ENCODE measurements at places on chromosomes 5 and 9.

- no peak for DNase-seq
These were observed 1652.4 kb upstream of the ACO1 start for GRCh38 chr9:30732060-30732459.

DNA sequence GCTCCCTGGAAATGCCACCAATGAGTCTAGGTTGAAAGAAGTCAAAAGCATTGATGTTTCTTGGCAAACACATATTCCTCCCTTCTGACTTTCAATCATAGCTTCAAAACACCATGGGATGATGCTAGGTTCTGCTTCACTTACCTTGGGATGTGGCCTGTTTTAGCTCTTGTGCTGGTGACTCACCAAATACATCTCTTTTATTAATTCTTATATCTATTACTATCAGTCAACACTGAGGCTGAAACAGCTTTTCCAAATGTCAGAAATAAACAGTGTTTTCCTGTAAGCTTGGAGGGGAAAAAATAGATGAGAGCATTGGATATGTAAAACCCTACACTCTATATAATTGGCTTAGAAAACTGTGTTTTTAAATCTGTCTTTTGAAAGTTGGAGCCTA, 245.4 kb upstream of the NREP start:
- no peak for DNase-seq

- DNase-seq, result no peak
These were observed 419.3 kb upstream of the MEF2C start for GRCh38 chr5:89302102-89302891.

GRCh38 chr9:121815546-121816448, 164.4 kb downstream of the DAB2IP start:
- no peak for DNase-seq

GRCh38 chr5:88090506-88090905, 178.1 kb downstream of the TMEM161B start:
- DNase-seq, result no peak

DNA sequence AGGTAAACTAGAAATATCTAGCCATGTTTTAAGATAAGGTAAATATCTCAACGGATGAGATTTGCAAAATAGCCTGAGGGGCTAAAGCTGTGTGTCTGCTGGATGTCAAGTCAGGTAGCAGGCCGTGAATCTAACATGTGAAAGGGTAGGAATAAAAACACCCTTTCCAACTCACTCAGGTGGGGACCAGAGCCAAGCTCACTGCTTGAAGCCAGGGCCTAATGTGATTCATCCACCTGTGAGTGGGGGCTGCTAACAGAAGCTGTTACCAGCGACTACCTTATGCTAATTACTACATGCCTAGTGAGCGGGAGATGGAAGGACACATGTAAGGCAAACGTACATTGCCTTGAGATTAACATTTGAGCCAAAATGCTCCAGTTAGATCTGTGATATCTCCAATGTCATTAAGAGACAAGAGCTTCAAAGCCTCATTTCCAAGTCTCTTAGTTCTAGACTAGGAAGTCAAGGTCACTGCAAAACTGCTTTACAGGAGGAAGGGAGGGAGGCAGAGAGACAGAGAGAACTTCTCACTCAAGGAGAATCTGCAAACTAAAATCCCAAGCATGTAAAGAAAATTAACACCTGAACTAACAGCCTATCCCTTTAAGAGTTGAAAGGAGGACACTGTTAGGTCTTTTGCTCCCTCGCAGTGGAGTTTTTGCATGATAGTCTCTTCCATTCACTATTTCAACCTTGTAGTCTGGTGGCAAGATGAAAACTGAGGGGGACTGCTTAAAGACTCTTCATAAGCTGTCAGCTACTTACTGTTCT, 141.6 kb upstream of the RPS23 start:
- DNase-seq, result no peak

DNA sequence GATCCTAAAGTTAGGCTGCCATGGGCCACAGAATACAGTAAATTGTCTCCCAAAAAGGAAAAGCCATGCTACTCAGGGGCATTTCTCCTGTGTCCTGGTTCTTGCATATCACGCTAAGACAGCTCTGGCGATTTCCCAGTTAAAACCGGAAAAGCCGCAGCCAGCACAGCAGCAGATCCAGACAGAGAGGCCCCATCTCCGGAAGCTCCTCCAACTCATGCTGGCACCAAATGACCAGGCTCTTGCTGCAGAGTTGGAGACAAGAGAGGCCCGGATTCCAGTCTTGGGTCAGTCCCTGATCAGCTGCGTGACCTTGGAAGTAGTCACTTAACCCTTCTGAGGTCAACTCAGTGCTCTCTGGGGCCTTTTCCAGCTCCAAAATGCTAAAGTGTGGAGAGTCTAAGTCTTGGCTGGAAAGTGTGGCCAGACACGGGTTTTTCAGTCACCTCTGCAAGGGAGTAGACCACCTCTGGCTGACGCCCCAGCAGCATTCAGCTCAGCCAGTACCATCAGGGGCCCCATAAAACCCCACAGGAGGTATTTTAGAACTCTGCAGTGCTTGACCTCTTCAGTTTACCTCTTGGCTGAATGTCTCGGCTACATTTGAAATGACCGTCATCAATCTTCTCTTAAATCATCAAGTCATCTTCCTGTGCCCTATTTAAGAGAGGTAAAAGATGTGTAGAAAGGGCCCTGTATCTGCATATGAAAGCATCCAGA, 16.2 kb downstream of the GDNF start:
- no peak for DNase-seq

- no peak for DNase-seq
These were observed 36.3 kb downstream of the FAM163B start for GRCh38 chr9:133572821-133573361.

GRCh38 chr5:176647843-176648473, 674 bp downstream of the TSPAN17 start:
- no peak for DNase-seq

DNA sequence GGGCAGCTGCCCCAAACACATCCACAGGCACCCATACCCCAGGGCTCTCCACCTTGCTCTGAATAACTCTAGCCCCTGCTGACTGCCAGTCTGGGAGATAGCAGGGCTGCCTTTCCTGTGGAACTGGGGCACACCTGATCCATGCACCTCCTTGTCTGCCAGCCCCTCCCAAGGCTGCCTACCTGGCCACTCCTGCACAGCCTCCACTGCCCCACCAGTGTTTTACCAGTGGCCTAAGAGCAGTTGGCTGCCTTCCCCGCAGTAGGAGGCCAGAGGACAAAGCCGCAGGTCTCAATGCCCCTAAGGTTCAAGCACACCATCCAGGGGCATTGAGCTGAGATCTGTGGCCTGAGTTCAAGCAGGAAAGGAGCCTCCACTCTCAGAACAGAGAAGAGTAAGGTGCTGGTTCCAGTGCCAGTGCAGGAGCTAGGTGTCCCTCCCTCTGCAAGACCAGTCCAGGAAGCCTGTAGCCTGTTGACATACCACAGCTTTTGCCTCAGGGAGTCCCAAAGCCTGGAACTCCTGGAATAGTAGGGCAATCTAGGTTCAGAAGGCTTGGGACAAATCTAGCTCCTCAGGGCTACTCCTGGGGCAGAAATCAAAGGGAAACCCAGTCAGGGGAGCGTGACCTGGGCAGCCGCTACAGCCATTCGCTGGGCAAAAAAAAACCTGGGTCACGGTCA, 514.5 kb upstream of the PTGER4 start:
- no peak for DNase-seq

DNA sequence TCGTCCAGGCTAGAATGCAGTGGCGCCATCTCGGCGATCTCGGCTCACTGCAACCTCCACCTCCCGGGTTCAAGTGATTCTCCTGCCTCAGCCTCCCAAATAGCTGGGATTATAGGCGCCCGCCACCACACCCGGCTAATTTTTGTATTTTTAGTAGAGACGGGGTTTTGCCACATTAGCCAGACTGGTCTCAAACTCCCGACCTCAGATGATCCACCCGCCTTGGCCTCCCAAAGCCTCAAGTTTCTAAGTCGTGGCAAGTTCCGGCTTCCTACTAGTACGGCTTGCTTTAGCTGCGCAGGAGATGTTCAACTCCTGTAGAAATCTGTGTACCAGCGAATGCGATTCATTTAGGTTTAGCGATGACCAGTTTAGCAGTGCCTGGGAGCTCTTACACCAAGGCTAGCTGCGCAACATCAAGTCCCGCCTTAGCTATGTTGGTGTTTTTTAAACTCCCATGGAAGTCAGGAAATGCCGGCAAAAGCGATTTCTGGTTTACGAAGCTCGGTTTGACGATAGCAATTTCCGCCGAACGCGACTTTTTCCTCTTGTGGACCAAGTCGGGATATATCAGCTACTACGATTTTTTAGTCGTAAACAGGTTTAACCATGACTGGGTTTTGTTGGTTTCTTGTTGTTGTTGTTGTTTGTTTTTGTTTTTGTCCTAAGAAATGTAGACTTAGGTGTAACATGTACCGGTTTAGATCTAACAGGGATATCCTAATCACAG, 46.4 kb downstream of the ANXA2R start:
- DNase-seq, result peak; percentile 74

DNA sequence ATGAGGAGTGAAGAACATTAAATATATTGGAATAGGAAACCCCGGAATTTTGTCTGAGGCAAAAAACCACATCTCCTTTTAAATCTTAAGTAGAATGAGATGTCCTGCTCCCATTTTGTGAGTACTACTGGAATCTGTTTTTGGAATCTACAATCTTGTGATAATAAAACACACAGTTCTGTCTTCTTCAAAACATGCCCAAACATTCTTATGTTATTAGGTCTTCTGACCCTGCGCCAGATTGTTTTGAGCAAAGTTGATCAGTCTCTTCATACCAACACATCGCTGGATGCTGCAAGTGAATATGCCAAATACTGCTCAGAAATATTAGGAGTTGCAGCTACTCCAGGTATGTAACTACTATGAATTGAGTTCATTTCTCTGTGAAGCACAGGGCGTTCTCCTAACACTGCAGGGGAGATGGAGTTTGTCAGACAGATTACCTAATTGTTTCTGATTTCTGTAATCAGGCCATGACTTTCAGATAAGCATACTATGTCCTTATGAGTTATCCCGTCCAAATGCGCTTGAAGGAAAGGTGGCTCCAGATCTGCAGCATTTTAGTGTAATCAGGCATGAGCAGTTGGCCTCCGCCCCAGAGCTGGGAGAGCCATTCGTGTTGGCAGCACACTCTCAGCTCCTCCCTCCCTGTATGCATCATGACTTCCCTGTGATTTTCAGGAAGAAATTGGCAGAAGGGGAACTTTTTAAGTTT, 88.0 kb downstream of the NLN start:
- no peak for DNase-seq

- DNase-seq, result no peak
These were observed 21.8 kb downstream of the MEF2C start for GRCh38 chr5:88861231-88861630.

DNA sequence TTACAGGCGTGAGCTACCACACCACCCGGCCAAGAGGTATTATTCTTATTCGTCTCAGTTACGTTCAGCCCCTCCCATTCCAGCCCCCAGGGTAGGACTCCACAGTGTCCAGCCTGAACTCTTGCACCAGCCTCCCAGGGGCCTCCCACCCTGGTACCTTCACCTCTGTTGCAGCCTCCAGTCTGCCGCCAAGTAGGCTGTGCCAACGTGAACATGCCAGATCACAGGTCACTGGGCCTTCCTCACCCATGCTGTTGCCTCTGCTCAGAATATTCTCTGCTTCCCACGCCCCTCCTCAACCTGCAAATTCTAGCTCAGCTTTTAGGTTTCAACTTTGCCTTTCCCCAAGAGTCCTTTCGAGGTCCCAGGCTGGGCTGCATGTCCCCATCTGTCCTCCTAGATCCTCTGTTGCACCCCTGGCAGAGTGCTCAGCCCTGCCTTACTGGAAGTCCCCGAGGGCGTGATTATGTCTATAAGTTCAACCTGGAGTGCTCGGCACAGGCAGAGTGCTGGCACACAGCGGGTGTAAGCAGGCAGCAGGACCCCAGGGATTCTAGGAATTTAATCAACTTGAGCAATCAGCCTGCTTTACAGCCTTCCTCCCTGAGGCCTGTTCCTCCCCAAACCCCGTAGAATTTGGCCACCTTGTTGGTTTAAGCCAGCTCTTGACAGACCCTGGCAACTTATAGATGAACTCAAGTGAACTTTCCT, 13.1 kb upstream of the STXBP1 start:
- no peak for DNase-seq

DNA sequence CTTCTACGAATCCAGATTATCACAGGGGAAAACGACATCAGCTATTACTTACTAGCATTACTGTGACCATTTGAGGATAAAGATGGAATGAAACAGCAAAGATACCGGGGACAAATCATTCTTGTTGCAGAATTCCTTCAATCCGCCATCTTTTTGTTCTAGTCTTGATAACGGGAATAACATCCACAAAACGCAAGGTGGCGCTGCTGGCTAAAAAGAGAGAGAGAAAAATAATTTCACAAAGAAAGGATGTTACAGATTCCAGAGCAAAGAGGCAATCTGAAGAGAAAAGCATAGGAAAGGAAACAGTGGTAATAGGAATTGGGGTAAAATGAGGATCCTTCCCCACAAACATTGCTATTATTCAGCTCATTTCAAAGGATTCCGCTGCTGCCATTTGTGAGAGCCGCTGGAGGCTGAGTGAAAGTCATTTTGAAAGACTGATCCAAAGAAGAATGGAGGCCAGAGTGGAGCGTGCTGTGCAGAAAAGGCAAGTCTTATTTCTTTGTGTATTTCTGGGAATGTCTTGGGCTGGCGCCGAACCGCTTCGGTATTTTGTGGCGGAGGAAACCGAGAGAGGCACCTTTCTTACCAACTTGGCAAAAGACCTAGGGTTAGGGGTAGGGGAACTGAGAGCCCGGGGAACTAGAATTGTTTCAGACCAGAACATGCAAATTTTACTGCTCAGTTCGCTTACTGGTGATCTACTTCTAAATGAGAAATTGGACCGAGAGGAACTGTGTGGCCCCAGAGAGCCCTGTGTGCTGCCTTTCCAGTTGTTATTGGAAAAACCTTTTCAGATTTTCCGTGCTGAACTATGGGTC, at the start of gene PCDHB7:
TSS of gene PCDHB7 (plus strand) at position 264 of the 824 bp plus-strand sequence. CDS start at position 456, 192 bp downstream.
- DNase-seq, result no peak

DNA sequence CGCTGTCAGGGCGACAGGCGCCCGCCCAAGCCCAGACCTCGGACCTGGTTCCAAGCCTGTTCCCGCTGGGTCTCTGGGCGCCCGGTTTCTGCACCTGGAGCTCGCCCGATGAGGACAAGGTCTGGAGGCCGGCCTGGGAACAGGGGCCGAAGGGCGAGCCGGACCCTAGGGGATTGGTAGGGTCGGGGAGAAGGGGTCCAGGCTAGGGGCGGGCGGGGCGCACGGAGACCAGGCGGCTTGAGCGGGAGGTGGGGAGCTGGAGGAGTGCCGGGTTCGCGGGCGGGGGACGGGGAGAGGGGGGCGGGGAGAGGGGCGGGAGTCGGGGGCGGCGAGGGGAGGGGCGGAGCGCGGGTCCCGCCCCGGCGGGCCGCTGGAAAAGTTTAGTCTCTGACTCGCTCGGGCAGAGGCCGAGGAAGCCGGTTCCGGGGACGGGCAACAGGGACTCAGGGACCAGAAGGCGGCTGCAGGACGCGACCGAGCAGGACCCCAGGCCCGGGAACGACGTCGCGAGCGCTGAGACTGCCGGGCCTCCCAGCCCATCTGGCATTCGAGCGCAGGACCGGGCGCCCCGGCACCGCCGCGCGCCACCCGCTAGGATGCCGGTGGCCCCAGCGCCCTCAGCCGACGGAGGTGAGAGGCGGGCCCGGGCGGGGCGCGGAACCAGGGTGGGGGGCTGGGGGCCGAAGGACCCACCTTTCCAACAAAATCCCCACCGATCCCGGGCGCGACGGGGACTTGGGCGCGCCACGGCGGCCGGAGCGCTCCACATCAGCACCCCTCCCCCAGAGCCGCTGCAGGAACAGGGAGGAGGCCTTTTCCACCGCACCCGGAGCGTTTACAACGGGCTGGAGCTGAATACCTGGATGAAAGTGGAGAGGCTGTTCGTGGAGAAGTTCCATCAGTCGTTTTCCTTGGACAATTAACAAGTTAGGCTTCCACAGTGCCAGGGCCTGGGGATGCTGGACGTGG, at the start of gene S1PR3:
TSS of gene S1PR3 (plus strand) at position 403 of the 969 bp plus-strand sequence. CDS start 9,733 bp downstream, outside the sequence.
- DNase-seq, result no peak
